Smooth muscle cell of trachea (primary cell): ENCODE measurements at places on chromosomes 3 and 15. TPM values are rescaled to one million over a fixed set of nuclear protein-coding genes. Genes with fewer than 3 reads are reported as not detected.

Gene ETV5
- total RNA-seq = 25.8 and 36.5 TPM in 2 replicates

Gene IGDCC3
- not detected in 2 replicates for total RNA-seq

Gene GOLGA6A
- not detected in 2 replicates for total RNA-seq

Gene OSTN
- total RNA-seq = 0.17 and 0.44 TPM in 2 replicates

Gene ALDH1L1
- total RNA-seq = not detected in 2 replicates

Gene OXTR
- 0.15 and 1.2 TPM in 2 replicates for total RNA-seq

Gene TEX55
- total RNA-seq = not detected in 2 replicates

Gene GAP43
- 0.33 and 1.7 TPM in 2 replicates for total RNA-seq
